Activated naive CD8-positive, alpha-beta T cell treated with anti-CD3 and anti-CD28 coated beads for 36 hours (primary cell): ENCODE measurements at places on chromosomes 6 and 20. TPM values are rescaled to one million over a fixed set of nuclear protein-coding genes. Genes with fewer than 3 reads are reported as not detected.

- DNase-seq, result no peak
Observed at GRCh38 chr20:17394411-17394810, 136.8 kb downstream of the BFSP1 start.

DNA sequence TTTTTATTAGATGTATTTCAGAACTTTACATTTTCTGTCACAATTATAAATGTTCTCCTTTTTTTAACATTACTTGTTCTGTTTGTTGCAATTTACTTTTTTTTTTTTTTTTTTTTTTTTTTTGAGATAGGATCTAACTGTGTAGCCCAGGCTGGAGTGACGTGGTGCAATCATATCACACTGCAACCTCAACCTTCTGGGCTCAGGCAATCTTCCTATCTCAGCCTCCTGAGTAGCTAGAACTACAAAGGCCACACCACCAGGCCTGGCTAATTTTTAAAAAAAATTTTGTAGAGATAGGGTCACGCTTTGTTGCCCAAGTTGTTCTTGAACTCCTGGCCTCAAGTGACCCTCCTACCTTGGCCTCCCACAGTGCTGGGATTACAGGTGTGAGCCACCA lies 15.1 kb upstream of the MBOAT1 start:
- no peak for DNase-seq

GRCh38 chr6:134007077-134007476 lies 45.3 kb downstream of the SLC2A12 start:
- DNase-seq, result no peak

DNA sequence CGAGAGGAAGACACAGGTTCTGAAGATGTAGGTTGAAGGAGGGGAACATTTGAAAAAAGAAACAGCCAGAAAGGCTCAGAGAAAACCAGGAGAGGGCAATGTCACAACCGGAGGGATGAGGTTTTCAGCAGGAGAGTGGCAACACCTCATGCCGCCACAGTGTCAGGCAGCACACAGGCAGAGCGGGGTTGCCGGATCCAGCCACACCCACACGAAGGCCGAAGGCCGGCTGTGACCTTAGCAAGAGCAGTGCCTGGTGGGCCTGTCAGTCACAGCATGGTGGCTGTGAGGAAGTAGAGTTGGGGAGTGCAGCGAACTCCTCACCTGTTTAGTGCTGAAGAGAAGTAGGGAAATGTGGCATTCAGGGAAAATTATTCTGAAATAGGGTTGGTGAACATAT lies 14.0 kb downstream of the HDDC2 start:
- DNase-seq, result no peak

- DNase-seq, result peak; percentile 76
Observed at GRCh38 chr6:167093922-167094432, 28.9 kb upstream of the CCR6 start.

- no peak for DNase-seq
Observed at GRCh38 chr20:25136643-25137559, 55.0 kb upstream of the VSX1 start.

DNA sequence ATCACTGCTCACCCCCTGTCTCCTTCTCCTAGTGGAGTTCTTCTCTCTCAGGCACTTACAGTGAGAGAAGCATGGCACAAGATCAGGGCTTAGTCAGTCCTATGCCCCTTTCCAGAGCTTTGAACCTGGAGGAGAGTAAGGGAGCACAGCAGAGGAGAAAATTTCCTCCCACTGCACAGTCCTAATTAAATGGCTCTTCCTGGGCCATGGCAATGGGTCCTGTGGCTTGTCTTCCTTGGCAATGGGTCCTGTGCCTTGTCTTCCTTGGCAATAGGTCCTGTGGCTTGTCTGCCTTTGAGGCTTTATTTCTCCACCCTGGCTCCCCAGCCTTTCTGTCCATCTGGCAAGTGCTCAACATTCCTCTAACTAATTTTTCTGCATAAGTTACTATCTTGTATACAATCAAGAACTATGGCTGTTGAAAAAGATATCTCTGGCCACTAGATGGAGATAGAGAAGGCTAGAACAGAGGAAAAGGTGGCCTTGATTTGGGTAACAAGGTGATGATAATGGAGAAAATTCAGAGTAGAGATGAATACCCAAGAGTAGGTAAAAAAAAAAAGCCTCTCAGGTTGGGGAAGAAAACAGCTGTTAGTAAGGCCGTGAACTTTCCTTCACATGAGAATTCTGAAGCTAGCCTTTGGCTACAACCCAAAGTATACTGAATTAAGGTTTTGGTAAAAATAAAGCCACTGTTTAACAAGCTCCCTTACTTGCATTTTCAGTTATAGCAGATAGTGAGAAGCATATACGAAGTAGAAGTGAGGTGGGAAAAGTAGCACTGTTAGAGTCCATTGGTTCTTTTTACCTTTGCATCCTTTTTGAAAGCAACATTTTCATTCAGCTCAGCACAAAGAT lies 504.9 kb downstream of the DOK5 start:
- no peak for DNase-seq

DNA sequence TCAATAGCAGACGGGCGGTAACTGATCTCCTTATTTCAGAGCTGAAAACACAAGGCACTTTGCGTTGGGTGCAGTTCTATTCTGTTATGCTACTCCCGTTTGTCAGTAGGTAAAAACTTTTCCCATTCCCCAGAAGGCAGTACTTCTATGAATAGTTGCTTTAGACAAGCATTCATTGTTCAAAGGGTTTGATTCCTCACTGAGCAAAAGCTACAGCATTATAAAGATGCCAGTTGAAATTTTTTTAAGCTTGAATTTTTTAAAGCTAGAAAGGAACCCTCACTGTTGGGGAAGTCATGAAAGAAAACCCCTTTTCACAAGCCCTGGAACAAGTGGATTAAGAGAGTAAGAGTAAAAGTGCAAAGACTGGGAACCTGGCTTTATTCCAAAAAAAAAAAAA lies 42.3 kb downstream of the FUT9 start:
- DNase-seq, result no peak

GRCh38 chr6:134684423-134684795 lies 265.5 kb downstream of the ALDH8A1 start:
- no peak for DNase-seq

GRCh38 chr6:12544821-12545565 lies 171.6 kb upstream of the PHACTR1 start:
- no peak for DNase-seq

DNA sequence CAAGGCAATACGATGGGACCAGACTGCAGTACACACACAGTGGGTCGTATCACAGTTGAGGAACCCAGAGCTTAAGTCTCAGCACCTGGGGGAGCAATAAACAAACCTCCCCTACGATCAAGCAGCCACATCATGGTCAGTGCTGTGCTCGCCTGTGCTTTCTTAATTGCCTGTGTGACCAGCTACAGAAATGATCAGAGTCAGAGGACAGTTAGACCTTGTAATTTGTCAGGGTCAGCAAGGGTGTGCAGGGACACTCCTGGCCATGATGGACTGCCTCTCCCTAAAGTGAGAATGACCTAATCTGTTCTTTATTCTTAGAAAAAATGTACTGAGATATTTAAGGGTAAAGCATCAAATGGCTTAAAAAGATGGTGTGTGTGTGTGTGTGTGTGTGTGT lies 78.4 kb downstream of the OPRM1 start:
- DNase-seq, result no peak

DNA sequence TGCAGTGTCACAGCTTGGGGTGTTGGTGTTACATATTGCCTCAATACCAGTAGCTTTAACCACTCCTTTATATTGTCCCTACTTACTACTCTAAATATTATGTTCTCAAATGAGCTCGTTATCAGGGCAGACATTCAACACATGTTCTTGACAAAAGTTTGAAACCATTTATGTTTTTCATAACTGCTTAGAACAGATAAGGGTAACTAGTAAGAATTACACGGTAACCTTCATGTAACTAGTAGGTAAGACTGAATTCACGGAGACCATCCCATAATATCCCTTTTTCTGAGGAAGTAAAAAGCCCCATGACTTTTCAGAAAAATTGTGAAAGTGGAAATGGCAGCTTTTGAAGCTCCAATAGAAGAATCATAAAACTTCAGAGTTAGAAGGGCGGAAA lies 59.6 kb upstream of the CENPW start:
- DNase-seq, result no peak

DNA sequence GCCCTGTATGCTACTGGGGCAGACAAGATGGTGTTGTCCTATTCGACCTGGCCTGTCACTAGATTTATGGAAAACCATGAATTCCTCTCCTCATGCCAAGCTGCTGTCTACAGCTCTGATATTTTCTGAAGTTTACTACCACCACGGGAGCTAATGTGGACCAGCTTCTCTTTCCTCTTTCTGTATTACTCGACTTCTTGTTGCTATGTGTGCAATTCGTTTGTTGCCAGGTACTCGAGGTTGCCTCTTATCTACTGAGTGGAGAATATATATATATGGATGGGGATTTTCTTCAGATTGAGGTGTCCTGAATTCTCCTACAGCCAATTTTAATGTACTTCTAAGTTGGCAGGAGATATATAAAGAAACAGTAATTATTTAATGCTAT lies 34.7 kb downstream of the MAN1A1 start:
- no peak for DNase-seq

DNA sequence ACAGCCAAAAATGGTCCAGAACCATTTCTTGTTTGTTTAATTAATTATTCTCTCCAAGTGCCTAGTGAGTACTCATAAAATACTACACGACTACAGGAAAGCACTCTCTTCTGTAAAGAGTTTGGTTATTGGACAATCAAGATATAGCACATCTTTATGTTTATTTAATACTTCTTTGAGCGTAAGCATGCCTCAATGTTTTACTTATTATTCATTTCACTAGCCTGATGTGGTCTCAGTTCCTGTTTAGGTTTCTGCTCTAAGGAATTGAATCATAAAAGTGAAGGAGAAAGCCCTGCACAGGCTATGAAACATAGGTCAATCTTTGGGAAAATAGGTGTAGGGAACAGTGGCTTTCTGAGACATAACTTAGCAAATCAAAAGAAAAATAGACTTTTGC lies 45.9 kb upstream of the AIG1 start:
- no peak for DNase-seq

DNA sequence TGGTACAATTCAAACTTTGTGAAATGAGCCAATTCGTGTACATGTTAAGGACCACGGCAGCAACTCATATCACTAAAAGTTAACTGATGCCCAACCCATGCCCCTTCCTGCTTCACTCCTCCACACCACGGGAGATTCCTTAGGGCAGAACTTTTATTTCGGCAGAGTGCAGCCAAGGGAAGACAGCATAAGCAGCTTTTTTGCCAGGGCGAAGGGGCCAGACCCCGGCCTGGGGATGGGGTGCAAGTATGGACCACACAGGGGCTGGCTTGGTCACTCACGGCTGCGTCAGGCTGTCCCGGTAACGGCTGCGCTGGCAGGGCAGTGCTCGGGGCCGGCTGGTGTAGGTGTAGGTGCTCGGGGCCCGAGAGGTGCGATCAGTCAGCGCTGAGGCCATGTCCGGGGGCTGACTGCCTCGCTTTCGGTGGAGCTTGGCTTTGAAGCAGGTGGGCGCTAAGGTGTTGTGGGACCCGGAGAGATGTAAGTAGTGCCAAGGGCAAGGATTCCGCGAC lies 792 bp downstream of the RSPH3 start:
- DNase-seq, result no peak

DNA sequence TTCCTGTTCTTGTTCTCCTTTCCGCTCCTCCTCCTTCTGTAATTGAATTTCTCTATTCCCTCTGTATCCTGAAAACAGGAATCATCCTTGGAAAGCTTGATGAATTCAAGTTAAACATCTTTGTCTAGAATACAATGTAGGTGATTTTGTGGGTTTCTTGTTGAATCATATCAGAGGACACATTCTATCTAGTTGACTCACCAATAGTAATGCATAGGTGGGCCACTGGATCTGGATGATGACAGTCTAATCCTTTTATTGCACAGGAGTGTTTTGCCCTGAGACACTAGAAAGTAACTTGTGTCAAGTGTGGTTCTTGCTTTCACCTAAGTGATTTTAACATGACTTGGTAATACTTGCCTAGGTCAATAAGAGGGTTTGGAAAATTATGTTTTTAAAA lies 164.3 kb downstream of the RFPL4B start:
- DNase-seq, result no peak

DNA sequence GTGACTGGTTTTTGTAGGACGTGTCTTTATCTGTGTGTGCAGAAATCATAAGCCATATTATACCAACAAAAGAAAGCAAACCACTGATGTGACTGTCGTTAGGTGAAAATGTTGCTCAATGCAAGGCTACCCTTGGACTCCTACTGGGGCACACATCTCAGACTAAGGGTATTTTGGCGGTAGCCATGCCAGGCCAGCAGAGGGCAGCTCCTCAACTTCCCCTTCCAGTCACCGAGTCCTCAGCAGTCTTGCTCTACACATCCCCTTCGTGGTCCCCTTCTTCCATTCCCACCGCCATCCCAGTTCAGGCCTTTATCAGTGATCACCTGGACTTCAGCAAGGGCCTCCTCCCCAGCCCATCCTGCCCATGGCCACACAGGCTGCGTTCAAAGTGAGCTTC lies 113.7 kb upstream of the GGTLC1 start:
- peak; percentile 4 for DNase-seq

GRCh38 chr20:59818911-59819310 lies 114.5 kb downstream of the SYCP2 start:
- DNase-seq, result no peak

DNA sequence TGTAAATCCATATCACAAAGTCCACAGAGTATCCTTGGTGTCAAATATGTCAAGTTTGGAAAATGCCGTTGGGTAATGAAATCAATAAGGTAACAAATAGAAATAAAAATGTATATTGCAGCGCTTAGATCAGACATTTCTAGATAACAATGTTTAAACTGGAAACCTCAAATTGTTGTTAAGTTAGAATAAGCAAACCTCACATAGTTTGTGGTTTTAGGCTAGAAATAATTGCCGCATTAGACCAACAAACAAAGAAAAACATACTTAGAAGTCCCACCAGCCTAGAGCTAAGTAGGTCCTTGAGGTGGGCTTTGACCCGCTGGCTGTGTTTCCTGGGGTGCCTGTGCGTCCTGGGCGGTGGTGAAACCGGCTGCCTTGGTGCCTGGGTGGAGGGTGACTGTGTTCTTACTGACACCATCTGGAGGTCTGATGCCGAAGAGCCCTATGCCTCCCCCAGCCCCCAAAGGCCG lies 71.4 kb downstream of the DACT2 start:
- no peak for DNase-seq

DNA sequence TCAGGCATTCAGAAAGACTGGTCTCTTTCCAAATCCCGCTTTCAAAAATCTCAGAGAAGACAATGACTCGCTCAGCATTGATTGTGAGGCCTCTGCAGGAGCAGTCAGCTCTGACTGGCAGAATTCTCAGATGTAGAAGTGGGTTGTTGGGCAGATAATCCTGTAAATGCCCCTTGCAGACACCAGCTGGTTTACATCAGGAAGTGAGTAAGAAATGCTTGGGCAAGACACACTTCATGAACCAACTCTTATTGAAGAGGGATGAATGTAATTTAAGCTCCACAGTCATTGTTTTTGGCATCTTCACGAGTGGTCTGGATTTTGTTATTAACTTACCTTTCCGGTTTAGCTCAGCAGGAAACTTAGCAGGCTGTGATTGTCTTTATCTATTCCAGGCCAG lies 166.6 kb downstream of the PLCB4 start:
- DNase-seq, result no peak

IMPG1 gene
- not detected for total RNA-seq

IL20RA gene
- not detected for total RNA-seq

HLA-DMB gene
- total RNA-seq, result 4.6 TPM

SRF gene
- 49.9 TPM for total RNA-seq

SLC22A7 gene
- total RNA-seq, result not detected

KCNK16 gene
- total RNA-seq, result not detected
